ENCODE measurements at places on chromosomes 16 and 17. TPM values are rescaled to one million over a fixed set of nuclear protein-coding genes. Genes with fewer than 3 reads are reported as not detected.
A peak's percentile ranks its signal among the peaks of the same experiment; 100 is the strongest.

The TMEM235 gene
- total RNA-seq: under 0.01 TPM

DNA sequence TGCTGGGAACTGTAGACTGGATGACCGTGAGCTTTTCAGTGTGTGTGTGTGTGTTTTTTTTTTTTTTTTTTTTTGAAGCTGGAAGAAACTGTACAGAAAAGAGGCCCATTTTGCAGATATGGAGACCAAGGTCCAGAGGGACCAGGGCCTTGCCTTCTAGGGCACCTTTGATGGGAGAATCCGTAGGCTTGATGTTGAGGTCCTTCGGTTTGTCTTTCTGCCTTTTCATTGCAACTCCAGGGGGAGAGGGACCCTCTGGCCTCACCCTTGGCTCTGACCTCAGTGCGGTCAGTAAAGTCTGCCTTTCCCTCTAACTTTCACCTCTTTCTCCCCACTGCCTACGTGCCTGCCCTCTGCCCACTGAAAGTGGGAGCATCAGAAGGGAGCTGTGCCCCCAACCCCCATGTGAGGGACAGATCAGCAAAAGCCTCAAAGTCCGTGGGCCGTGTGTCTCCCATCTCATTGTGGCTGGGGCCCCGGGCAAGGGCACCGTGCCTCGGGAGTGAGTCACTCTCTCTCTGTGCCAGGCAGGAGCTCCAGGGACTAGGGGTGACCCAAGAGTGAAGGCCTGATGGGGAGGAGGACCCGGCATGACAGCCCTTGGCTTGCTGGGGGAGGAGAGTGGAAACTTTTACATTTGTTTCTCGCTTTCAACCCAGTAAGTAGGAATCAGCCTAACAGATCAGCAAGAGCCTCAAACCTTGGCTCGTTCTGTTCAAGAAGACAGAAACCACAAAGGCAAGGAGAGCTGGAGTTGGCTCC lies 123.6 kb downstream of the CMIP start:
- DNase-seq: no peak

GRCh38 chr17:73174126-73174525 lies 9.3 kb downstream of the SSTR2 start:
- no peak for DNase-seq

The CALCOCO2 gene
- total RNA-seq: 75.7 TPM

The IGFBP4 gene
- total RNA-seq: 1.3 TPM

The KRTAP1-1 gene
- total RNA-seq: not detected

GRCh38 chr17:28610376-28610775 lies 3.6 kb downstream of the RSKR start:
- DNase-seq: no peak

The STAC2 gene
- total RNA-seq: not detected

The KRTAP9-2 gene
- not detected for total RNA-seq

The GJC1 gene
- total RNA-seq: under 0.01 TPM

GRCh38 chr16:15993541-15993940 lies 44.1 kb downstream of the ABCC1 start:
- DNase-seq: no peak

The EFCAB13 gene
- 2.2 TPM for total RNA-seq

DNA sequence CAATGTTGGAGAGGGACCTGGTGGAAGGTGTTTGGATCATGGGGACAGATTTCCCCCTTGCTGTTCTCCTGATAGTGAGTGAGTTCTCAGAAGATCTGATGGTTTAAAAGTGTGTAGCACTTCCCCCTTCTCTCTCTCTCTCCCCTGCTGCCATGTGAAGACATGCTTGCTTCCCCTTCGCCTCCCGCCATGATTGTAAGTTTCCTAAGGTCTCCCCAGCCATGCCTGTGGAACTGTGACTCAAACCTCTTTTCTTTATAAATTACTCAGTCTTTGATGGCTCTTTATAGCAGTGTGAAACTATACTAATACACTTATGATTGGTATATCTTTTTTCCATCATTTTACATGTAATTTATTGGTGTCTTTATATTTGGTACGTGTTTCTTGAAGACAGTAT lies 13.4 kb downstream of the ADGRG5 start:
- DNase-seq: no peak

The NLRC5 gene
- total RNA-seq: 78.1 TPM

The NTN3 gene
- total RNA-seq: under 0.01 TPM

- DNase-seq: no peak
Measured at GRCh38 chr16:56628486-56629350, 3.1 kb downstream of the MT1E start.

The IGF2BP1 gene
- under 0.01 TPM for total RNA-seq

The ACTG1 gene
- 8,913 TPM for total RNA-seq

DNA sequence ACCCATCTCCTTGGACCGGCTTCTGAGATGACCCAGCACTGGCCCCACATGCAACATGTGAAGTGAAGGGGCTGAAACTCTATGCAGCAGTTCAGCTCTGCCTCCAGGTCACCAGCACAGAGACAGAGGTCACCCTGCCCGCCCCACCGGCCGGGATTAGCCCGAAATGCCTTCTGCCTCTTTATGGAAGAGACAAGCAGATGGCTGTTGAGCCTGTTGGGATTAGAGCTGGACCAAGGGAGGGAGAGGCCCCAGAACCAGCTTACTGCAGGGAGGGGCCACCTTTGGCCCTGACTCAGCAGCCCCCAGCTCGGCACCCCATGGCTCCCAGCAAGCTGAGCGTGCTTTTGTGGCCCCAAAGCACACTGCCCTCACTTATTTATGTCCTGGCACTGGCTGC lies 5.7 kb downstream of the AIPL1 start:
- DNase-seq: no peak

- DNase-seq: peak; percentile 33
Measured at GRCh38 chr17:77471984-77472461, 331.3 kb downstream of the SEC14L1 start.

GRCh38 chr16:86499889-86500707 lies 10.2 kb upstream of the FOXF1 start:
- no peak for DNase-seq
